Activated CD8-positive, alpha-beta memory T cell treated with anti-CD3 and anti-CD28 coated beads, Interleukin-2, amount 50 U/mL, for 4 hours (primary cell): ENCODE measurements at places on chromosomes 16 and 17.
A peak's percentile ranks its signal among the peaks of the same experiment; 100 is the strongest.

- DNase-seq: no peak
Measured at GRCh38 chr16:74936902-74937560, 47.9 kb downstream of the WDR59 start.

- no peak for DNase-seq
Measured at GRCh38 chr17:78723001-78723796, 58.9 kb downstream of the CYTH1 start.

- no peak for DNase-seq
Measured at GRCh38 chr16:10356870-10357842, 28.7 kb upstream of the ATF7IP2 start.

DNA sequence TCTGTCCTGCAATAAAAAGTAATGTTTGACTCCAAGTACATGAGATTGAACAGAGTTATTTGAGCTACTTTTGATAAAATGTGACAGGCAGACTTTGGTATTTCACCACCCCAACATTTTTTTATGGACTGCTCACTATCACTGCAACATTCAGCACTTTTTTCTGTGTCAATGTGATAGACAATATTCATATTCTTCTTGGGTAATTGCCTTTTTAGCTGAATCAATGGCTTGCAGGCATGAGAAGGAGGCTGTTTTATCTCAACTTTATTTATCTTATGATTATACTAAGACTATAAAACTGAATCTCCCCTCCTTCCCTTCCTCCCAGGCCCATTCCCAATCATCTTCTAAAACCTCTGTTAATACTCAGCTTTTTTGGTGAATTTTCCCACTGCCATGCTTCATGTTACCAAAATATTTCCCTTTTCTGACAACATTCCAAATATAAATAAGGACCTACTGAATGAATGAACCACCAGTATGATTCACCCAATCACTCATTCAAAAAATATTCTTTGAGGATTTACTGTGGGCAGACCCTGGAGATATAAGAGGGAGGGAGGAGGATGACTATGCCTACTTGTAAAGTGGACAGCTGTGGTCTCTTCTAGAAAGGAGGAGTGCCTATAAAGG lies 67.6 kb downstream of the CDH13 start:
- no peak for DNase-seq

DNA sequence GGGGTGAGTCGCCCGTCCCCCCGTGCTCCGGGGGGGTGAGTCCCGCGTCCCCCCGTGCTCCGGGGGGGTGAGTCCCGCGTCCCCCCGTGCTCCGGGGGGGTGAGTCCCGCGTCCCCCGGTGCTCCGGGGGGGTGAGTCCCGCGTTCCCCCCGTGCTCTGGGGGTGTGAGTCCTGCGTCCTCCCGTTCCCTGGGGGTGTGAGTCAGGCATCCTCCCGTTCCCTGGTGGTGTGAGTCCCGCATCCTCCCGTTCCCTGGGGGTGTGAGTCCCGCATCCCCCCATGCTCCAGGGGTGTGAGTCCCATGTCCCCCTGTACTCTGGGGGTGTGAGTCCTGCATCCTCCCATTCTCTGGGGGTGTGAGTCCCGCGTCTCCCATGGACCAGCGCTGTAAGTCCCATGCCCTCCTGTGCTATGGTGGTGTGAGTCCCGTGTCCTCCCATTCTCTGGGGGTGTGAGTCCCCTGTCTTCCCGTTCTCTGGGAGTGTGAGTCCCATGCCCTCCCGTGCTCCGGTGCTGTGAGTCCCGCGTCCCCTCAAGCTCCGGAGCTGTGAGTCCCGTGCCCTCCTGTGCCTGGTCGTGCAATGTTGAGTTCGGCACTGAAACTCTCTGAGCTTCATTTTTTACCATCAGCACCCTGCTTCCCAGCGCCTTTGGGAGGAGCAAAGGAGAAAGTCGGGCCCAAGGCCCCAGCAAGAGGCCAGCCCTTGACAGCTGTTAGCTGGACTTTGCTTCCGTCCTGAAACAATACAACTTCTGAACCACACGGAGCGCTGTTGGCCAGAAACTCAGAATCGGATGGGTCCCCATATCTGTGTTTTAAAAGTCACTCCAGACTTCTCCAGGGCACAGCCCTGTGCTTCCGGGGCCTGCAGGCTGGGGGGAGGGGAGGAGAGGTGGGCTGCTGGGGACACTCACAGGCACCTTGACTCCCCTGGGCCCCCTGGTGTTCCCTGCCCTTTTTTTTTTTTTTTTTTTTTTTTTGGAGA lies 11.5 kb upstream of the ZC3H18 start:
- DNase-seq: no peak

- DNase-seq: no peak
Measured at GRCh38 chr17:9473711-9474110, 101.9 kb downstream of the STX8 start.

GRCh38 chr17:48131216-48131824 lies 23.8 kb downstream of the SNX11 start:
- DNase-seq: peak; percentile 47

DNA sequence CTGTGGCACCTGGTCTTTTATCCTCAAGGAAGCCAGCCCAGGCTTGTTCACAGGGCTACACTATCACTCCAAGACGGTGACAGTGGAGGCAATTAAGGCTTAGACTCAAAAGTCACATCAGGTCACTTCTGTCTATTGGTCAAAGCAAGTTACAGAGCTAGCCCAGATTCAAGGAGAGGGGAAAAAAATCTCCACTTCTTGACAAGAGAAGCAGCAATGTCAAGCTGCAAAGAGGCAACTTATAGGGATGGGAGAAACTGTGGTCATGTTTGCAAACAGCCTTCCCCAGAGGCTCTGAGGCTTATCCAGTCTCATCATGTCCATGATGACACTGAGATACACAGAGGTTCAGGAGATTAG lies 31.6 kb downstream of the SERPINF1 start:
- DNase-seq: no peak

DNA sequence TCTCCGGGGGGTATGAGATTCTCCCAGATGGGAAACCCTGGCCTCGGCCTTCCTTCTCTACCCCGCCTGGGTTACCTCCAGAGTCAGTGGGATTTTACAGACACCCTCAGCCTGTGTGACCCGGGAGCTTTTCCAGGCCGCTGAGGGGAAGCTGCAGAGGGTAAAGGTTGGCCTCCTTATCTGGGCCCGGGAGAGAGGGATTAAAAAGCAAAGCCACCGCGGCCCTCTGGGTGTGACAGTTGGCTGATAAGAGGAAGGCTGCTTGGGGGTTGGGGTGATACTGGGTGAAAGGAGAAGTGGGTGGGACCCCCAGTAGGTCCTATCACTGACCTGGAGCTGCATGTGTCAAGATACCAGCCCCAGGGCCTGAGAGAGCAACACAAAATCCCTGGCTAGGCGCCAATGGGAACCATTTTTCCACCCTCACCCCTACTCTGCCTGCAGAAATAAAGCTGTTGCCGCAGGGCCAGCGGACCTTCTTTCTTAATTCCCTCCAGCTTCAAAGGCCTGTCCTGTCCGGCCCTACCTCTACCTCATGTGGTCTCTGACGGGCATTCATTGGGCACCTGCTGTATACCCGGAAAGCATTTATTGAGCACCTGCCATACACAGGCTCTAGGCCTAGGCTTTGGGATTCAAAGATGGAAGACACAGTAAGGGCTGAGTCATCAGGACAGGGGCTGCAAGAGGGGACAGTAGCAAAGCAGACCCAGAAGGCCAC lies 77.6 kb upstream of the GSE1 start:
- no peak for DNase-seq

DNA sequence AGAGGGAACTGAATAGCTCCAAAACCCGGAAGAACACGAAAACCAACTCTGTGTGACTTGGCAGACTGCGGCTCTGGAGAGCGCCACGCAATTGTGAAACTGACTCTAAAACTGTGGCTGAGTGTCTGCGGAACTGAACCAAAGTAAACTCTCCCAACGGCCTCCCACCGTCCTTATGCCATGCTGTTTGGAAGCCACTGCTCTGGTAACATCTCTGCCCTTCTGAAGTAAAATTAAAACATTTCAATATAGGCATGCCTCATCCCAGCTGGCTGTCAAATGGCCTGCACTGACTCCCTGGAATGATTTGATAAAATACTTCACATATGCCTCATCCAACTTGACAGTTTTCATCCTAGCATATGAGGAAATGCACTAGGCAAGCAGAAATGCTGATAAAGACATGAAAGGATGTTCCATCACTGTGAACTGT lies 70.2 kb downstream of the PARN start:
- DNase-seq: no peak

GRCh38 chr17:16918443-16918842 lies 53.5 kb downstream of the TNFRSF13B start:
- no peak for DNase-seq

DNA sequence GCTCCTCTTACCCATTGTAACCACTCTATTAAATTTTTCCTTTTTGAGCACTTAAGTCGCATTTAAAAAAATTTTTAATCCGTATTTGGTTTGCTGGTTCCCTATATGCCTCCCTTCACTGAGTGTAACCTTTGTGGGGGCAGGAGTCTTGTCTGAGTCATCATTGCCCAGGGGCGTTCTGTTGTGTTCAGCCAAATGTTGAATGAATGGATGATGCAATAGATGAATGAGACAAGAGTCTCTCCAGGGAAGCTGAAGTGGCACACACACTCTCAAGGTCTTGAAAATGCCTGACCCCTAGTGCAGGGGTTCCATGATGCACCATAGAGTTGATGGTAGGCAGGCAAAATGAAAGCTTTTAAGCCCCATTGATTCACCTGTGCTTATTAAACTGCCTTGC lies 123.0 kb upstream of the RBFOX1 start:
- DNase-seq: no peak

- no peak for DNase-seq
Measured at GRCh38 chr17:31997005-31997404, 10.2 kb upstream of the LRRC37B start.

DNA sequence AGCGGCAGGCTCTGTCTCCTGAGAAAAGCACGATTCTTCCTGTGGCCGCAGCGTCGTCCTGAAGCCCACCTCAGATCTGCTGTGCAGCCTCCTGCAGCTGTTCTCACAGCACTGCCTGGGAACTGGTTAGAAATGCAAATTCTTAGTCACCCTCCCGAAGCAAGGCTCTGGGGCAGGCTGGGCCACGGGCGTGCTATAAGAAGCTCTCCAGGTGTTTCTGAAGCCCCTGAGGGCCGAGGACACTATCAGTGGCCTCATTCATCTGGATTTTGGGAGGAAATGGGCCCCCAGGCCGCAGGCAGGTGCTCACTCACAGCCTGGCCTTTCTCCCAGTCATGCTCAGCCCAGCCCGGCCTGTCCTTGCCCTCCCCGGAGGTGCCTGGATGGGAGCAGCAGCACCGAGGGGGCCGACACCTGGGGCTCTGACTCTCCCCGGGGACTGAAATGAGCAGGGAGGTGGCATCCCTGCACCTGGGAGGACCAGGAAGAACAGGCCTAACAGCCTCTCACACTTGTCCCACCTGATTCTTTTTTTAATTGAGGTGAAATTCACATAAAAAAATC lies 10.4 kb upstream of the NLRC3 start:
- DNase-seq: no peak

DNA sequence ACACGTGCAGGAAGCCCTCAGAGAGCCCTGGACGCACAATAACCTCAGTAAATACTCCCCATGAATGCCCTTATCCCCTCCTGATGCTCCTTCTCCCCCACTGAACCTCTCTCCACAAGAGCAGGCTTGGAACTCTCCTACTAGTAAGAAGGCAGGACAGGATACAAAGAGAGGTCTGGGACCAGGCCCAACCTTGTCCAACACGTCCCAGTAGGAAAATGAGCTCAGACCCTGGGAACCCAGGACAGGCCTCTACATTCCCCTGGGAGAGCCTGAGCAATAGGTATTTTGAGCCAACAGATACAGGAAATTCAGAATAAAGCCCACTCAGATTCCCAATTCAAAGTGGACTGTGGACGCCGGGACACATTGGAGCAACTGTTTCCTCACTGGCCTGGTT lies 19.2 kb downstream of the ZNF423 start:
- no peak for DNase-seq

- DNase-seq: no peak
Measured at GRCh38 chr16:19167710-19168370, at the start of gene SYT17. SYT17 (plus strand) TSS chr16:19168240; CDS start chr16:19168647, 407 bp downstream.

DNA sequence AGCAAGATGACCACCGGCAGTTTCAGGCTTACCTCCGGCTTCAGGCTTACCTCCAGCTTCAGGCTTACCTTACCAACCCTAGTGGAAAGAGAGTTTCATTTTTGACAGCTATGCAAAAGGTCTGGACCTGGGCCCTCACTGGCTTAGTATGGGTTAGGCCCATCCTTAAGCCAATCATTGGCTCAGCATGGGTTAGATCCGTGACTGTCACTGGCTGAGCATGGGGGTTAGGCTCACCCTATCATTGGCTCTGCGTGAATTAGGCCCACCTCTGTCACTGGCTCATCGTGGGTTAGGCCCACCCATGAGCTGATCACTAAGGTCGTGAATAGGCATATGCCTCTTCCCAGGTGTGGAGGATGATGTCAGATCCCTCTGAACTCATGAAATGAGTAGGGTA lies 8.1 kb downstream of the NDE1 start:
- DNase-seq: no peak

DNA sequence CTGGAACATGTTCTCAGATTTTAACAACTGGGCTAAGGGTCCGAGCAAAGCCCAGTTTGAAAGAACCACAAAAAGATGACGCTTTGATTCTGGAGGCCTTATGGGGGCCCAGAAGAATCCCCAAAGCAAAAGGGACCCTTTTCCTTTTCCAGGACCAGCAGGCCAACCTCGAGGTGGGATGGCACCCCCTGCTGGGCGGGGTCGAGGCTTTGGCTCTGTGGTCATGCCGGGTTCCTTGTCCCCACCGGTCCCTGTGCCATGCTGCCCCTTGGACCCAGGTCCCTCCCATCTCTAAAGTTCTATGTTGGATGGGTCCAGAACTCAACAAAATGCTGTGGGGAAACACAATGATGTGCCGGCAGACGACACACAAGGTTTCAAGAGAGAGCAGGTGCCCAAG lies 30.9 kb downstream of the TMEM204 start:
- no peak for DNase-seq

DNA sequence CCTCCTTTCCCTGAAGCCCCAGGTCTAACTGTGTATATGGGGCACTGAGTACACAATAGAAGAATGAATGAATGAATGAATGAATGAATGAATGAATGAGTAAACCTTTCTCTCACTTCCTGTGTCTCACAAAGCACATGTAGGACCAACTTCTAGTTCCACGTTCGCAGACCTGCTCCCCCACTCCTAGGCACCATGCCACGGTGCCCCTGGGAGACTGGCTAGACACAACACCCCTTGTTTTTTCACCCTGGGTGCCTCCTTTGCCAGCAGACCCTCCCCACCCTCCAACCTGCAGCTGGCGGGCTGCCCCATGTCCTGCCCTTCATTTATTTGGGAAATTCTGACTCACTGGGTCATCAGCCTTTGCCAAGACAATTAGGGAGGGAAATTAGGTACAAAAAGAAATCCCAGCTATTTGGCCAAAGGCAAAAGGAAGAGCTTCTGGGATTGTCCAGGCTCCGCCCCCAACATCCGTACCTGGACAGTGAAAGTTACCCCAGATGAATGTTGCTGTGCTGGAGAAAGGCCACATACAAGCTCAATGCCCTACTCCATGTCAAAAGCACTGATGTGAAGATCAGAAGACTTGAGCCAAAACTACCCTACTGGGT lies 7.7 kb downstream of the CES1 start:
- DNase-seq: no peak

GRCh38 chr16:49986351-49987124 lies 38.5 kb upstream of the CNEP1R1 start:
- no peak for DNase-seq

GRCh38 chr16:47359478-47359877 lies 101.4 kb downstream of the ITFG1 start:
- no peak for DNase-seq
